ENCODE measurements at places on chromosomes 2 and 18. TPM values are rescaled to one million over a fixed set of nuclear protein-coding genes. Genes with fewer than 3 reads are reported as not detected.

Gene PSMA8
- not detected for total RNA-seq

Gene C2orf78
- total RNA-seq: not detected

Gene CD207
- total RNA-seq: not detected

Gene GPR39
- 8.1 TPM for total RNA-seq

Gene RSAD2
- 5.8 TPM for total RNA-seq

- no peak for DNase-seq
These were observed 961.3 kb downstream of the SOCS6 start for GRCh38 chr18:71250191-71250590.

DNA sequence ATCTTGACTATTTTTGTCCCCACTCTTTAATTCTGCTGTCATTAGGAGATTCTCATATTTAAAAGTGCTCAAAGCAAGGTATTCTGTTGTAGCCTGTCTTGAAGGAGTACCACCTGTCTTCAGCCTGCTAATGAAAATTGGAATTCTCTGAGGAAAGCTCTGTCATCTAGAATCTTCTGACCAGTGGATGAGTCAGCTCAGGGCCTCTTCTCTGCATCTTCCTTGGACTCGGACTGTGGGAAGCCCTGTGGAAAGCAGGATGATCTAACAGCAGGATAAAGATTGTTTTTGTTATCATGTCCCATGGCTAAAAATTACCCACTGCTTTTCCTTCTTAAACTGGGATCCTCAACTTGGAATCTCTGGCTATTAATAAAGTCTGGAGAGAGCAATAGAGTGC is 18.7 kb upstream of the TMEM200C start:
- no peak for DNase-seq

- no peak for DNase-seq
These were observed 98.4 kb downstream of the ZFP36L2 start for GRCh38 chr2:43127941-43128558.

DNA sequence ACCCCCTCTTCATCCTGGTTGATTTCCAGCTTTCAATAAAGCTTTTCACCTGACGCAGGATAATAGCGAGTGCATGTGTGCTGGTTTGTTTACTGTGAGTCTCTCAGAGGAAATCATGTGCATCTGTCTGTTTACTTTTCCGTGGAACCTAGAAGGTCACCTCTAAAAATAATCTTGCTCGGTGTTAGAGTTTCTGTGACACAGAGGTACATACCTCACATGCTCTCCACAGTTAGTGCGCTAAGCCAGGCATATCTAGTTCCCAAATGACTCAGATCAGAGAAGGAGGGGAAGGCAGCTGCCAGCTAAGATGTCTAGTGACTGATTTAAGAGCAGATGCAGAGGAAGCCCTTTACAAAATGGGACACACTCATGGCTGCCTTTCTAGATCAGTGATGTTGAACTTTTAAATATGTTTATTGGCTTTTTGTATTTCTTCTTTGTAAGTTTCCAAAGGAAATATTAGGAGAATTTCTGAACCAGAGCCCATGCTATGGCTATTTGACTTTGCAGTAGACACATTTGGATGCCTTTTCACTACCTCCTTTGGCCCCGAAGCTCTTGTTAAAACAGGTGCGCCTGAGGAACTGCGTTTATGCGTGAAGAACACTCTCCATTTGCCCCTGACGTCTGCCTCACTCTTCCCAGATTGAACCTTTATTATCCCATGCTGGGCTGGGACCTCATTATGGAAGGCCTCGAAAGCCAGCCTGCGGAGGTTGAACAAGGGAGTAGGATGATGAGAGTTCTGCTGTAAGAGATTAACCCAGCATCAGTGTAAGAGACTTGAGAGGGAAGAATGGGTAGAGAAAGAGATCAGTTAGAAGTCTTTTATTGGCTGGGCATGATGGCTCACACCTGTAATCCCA is 145.6 kb downstream of the FAM161A start:
- DNase-seq: peak; percentile 51

DNA sequence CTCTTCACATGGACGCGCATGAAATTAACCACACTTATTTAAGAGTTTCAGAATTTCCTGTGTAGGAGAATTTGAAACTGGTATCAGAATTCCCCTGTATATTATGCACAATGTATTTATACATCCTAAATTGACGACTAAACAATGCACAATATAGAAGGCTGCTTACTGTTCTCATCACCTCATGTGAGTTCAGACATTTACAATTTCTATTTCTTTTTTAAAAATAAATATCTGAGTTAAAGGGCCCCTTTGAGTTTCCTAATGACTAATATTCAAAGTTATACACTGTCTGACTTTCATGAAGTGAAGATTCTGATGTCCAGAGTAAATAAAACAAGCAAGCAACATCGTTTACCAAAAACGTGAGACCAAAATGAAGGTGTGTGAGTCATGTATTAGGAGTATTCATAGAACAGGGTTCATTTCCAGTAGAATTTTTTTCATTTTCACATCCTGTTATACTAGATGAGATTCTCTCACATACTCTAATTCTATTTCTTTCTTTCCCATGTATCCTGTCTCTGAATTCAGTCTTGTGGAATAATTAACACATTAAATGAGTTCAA is 406.2 kb downstream of the NUP35 start:
- no peak for DNase-seq

GRCh38 chr2:124534028-124534427 is 508.9 kb downstream of the CNTNAP5 start:
- DNase-seq: no peak

DNA sequence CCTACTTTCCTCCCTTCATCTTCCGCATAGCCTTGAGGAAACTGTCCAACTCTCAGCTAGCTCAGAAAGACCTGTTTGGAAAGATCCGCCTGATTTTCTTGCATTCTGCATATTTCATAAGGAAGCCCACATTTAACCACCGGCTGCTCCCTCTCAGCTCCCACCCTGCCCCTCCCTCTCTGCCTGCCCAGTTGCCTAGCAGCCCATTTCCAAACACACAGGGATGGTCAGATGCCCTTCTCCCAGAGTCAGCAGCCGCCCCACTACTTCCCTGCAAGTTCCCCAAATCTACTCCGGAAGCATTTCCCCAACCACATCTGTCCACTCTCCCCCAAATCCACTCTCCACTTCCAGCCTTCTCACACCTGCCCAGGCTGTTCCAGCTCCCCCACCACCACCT is 96.0 kb downstream of the TNS1 start:
- DNase-seq: no peak

DNA sequence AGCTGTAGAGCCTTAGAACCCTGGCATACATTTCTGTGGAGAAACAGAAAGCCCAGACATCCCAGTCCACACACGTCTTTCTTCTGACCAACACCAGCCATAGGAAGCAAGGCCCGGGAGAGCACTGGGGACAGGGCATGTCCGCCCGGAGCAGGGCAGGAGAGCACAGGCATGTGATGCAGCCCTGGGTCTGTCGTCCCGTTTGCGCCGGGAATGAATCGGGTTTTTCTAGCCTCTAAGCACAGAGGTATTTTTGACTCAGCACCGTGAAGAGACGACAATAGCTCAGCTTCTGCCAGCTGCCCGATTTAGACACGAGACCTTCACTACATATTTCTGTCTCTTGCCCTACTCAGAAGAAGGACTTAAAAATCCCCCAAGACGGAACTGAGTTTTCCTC is 7.3 kb upstream of the AMMECR1L start:
- DNase-seq: no peak

GRCh38 chr2:70367722-70368323 is 66.0 kb upstream of the FAM136A start:
- peak; percentile 50 for DNase-seq

- DNase-seq: no peak
These were observed 32.0 kb downstream of the SMCHD1 start for GRCh38 chr18:2687390-2688001.

DNA sequence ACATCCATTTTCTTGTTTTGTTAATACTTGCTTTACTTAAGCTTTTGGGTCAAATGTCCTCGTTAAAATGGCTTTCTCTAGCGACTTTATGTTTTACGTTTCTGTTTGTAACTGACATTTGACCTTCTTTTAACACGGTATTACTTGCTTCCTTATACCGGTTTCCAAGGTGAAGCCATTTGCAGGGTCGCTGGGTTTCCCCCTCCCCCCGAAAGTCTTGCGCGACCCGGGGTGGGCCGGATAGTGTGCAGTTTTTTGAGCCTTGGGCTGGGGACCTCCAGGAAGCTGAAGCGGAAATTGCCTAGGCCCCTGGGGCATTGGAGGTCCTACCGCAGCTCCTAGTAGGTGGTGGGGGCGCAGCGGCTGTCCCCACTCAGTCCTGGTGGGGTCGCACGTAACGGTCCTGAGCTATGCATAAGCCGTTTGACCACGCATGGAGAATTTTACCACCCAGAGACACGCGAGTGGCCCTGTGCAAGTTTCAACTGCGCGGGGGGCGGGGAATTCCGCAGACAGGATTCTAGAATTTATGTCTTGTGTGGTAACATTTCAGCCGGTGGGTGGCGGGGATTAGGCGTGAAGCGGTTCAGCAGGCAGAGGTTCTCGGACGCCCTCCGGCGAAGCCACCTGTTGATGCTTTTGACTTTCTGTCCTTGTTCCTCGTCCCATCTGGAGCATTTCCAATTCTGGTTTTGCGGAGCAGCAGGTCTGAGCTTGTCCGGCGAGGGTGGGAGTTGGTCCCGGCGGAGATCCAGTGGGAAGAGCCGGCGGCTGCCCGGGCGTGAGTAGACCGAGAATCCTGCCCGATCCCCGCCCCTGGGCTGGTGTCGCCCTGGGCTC is 2.4 kb downstream of the CFLAR start:
- DNase-seq: peak; percentile 83

DNA sequence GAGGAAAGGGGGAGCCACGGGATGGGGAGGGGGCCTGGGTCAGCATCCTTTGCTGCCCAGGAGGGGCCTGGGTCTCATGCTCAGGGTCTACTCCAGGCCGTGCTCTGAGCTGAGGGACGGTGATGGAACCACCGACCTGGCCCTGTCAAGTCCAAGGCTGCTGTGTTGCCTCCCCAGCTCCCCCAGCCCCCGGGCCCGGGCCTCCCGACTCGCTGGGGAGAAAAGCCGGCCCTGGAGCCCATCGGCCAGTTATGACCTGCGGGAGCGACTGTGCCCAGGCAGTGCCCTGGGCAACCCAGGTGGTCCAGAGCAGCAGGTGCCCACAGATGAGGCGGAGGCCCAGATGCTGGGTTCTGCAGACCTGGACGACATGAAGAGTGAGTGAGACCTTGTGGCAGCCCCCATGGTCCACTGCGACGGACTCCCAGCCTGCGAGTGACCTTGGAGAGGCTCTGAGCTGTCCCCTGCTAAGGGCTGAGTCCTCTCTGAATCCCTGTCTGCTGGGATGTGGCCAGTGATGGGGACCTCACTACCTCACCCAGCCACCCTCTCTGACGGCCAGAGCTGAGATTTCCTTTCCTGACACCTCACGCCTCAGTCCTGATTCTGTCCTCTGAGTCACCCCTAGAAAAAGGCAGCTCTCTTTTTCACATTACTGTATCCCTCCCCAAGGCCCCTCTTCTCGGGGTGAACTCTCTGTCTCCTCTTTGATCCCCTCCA is 2.7 kb downstream of the SLC4A3 start:
- no peak for DNase-seq

DNA sequence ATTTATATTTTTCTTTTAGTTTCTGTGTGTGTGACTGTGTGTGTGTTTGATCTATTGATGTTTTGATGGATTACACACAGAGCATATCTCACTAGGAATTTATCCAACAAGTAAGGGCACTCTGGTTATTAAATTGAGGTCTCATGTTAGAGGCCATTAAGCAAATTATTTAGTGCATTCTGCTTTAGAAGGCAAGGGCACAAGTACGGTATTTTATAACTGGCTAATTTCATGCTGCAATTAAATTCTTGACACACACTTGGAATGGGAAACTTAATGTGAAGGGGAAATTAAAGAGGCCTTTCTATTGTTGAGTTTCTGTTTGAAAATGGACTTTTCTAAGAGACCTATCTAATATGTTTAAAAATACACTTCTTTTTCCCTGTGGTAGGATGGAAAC is 25.8 kb downstream of the NYAP2 start:
- DNase-seq: no peak

DNA sequence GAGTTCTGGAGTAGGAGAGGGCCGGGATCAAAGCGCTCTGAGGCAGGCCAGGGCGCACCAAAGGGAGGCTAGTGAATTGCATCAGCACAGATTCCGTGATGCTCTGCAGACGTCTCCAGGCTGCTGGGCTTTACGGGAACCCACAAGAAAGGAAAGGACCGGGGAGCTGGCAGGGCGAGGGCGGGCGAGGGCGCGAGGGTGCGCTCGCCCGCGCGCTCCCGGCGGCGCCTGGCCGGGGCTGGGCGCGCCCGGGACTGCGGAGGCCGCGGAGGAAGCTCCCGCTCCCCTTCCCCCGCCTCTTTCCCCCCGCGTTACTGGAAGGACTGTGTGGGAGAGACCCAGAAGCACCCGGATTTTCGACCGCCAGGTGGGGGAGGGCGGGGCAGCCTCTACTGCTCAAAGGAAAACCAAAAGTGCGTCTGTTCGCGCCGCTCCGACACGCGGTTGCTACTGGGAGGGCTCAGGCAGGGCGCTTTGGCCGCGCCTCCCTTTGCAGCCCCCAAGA is 2.4 kb upstream of the FOSL2 start:
- DNase-seq: peak; percentile 90

DNA sequence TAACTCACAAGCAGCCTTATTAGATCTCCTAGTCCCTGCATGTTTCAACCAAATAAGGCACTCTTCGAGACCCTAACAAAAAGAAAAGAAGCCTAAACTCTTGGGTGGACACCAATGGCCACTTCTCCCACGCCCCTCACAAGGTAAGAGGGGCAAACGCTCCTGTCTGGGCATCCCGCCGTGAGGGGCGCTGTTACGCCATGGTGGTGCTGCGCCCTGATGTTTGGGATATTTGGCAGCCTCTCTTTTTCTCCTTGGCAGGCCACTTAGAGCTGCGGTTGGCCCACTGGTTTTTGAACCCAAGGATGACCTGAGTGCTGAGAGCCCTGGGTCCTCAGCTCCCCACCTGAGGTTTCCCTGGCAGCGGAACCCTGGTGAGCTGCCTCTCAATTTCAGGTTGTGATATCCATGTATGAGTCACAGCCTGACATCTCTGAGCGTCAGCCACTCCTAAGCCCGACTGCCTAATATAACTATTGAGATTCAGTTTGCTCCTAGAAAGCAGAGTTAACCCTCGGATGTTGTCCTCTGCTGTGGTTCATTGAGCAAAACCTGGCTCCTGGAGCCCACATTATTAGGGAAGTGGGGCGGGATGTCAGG is 103.3 kb downstream of the COL6A3 start:
- peak; percentile 72 for DNase-seq

DNA sequence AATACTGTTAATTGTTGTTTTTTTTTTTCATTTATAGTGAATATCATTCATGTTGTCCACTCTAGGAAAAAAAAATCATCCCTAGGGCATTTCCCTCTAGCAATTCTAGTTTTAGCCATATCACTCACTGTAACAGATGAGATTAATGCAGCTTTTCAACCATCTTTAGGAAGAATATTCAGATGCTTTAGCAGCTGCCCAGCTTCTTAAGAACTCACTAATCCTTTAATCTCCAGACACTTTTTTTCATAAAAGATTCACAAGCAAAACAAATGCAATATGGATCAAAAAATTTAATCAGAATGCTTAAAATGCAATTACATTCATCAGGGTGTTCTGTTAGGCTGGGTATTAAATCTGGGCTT is 692.6 kb downstream of the ERBB4 start:
- no peak for DNase-seq
